Tibial nerve (tissue), 4 donors: ENCODE measurements at places on chromosomes 13 and 19.
A peak's percentile ranks its signal among the peaks of the same experiment; 100 is the strongest.

DNA sequence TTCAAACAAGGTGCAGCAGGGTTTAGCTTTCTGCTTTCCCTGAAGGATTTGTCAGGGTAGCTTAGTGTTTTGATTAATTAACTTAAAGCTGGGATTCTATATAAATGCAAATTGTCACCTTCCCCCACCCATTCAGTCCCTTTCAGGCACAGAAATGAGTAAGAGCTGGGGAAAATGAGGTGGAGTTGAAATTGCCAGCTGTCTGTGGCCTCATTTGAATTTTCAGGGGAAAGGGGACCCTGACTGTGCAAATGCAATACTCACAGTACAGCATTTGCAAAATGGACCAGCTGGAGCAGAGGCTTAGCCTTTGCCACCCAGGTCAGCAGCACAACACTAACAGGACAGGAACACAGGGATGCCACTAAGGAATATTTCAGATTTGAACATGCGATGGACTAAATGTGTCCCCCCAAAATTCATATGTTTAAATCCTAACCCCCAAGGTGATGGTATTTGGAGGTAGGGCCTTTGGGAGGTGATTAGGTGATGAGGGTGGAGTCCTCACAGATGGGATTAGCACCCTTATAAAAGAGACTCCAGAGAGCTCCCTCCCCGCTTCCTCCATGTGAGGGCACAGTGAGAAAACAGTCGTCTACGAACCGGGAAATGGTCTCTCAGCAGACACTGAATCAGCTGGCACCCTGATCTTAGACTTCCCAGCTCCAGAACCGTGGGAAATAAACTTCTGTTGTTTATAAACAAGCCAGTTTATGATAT lies 59.5 kb upstream of the CYSLTR2 start:
- no peak for DNase-seq
- H3K36me3 ChIP-seq: no peaks in the 10 kb centered on the region
- H3K27ac ChIP-seq: no peak overlapping the region
- no peaks in the 10 kb centered on the region for H3K27me3 ChIP-seq
- no peaks in the 10 kb centered on the region for H3K4me1 ChIP-seq

GRCh38 chr19:16036941-16037340 lies 39.4 kb upstream of the TPM4 start:
- no peak for DNase-seq
- no peaks in the 10 kb centered on the region for H3K36me3 ChIP-seq
- H3K4me3 ChIP-seq: no peak overlapping the region
- no peak overlapping the region for H3K27ac ChIP-seq
- no peaks in the 10 kb centered on the region for H3K4me1 ChIP-seq

DNA sequence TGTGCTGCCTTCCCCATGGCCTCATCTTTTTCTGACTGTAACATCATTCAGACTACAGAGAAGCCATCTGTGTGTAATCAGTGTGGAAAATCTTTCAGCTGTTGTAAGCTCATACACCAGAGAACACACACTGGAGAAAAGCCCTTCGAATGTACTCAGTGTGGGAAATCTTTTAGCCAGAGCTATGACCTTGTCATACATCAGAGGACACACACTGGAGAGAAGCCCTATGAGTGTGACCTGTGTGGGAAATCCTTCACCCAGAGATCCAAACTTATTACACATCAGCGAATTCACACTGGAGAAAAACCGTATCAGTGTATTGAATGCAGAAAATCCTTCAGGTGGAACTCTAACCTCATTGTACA lies 17.2 kb upstream of the ZNF8 start:
- H3K27me3 ChIP-seq: no peaks in the 10 kb centered on the region
- H3K27ac ChIP-seq: no peak overlapping the region
- H3K4me3 ChIP-seq: no peak overlapping the region
- H3K36me3 ChIP-seq: peaks cover 28% of the 10 kb centered on the region

DNA sequence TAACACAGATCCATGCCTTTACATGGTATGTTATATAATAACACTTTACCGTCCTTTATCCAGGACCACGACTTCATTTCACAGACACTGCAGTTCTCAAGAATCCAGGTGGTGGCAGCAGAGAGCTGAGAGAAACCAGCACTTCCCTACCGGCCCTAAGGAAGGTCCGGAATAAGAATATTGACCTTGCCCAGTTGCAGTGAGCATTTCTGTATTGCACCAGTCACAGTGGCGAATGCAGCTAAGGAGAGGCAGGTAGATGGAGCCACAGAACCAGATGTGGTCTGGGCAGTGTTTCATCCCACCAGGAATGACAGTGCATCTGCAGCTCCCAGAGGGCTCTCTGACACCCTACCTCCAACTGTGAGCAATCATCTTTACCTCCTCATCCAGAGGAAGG lies 44.6 kb downstream of the ZNF787 start:
- no peak overlapping the region for H3K4me3 ChIP-seq
- peaks cover 3% of the 10 kb centered on the region for H3K27me3 ChIP-seq
- peaks cover 10% of the 10 kb centered on the region for H3K4me1 ChIP-seq
- DNase-seq: peak; percentile 78
- H3K27ac ChIP-seq: no peak overlapping the region
- no peaks in the 10 kb centered on the region for H3K36me3 ChIP-seq

- no peaks in the 10 kb centered on the region for H3K27me3 ChIP-seq
- no peaks in the 10 kb centered on the region for H3K36me3 ChIP-seq
- no peak for DNase-seq
- H3K27ac ChIP-seq: no peak overlapping the region
- no peaks in the 10 kb centered on the region for H3K4me1 ChIP-seq
- no peak overlapping the region for H3K4me3 ChIP-seq
Measured at GRCh38 chr13:39670445-39670844, 15.0 kb downstream of the COG6 start.

GRCh38 chr19:12723641-12724426 lies at the start of gene TNPO2:
TNPO2 (minus strand) TSS chr19:12723932; CDS start chr19:12720977, 2,955 bp downstream.
- H3K27ac ChIP-seq: peak within 1 kb of the TSS; percentile 97
- DNase-seq: peak; percentile 40
- peak within 1 kb of the TSS; percentile 68 for H3K4me3 ChIP-seq

GRCh38 chr19:12997179-12997966 lies 2.1 kb downstream of the NFIX start:
- H3K27me3 ChIP-seq: no peaks in the 10 kb centered on the region
- peak overlapping the region; percentile 93 for H3K27ac ChIP-seq
- no peaks in the 10 kb centered on the region for H3K36me3 ChIP-seq
- peaks cover 12% of the 10 kb centered on the region for H3K4me1 ChIP-seq
- peak overlapping the region; percentile 57 for H3K4me3 ChIP-seq

GRCh38 chr13:97283888-97284287 lies 61.8 kb downstream of the MBNL2 start:
- H3K4me3 ChIP-seq: no peak overlapping the region
- H3K27me3 ChIP-seq: no peaks in the 10 kb centered on the region
- peaks cover 47% of the 10 kb centered on the region for H3K4me1 ChIP-seq
- H3K27ac ChIP-seq: peak overlapping the region; percentile 16

GRCh38 chr19:10037367-10037766 lies 24.1 kb downstream of the RDH8 start:
- no peak for DNase-seq
- H3K36me3 ChIP-seq: no peaks in the 10 kb centered on the region
- no peak overlapping the region for H3K27ac ChIP-seq
- H3K4me3 ChIP-seq: no peak overlapping the region

- H3K36me3 ChIP-seq: peaks cover 35% of the 10 kb centered on the region
- peak overlapping the region; percentile 87 for H3K27ac ChIP-seq
- H3K27me3 ChIP-seq: no peaks in the 10 kb centered on the region
- peaks cover 38% of the 10 kb centered on the region for H3K4me1 ChIP-seq
Measured at GRCh38 chr19:4456476-4456842, 1.1 kb downstream of the UBXN6 start.

GRCh38 chr19:24140099-24140498 lies 53.1 kb downstream of the ZNF254 start:
- H3K4me3 ChIP-seq: no peak overlapping the region
- no peaks in the 10 kb centered on the region for H3K4me1 ChIP-seq
- DNase-seq: no peak
- H3K27me3 ChIP-seq: no peaks in the 10 kb centered on the region
- no peak overlapping the region for H3K27ac ChIP-seq

GRCh38 chr13:39263531-39263930 lies 225.3 kb downstream of the NHLRC3 start:
- H3K36me3 ChIP-seq: no peaks in the 10 kb centered on the region
- no peak for DNase-seq
- H3K4me3 ChIP-seq: no peak overlapping the region
